ENCODE measurements at places on chromosomes 6 and 20. TPM values are rescaled to one million over a fixed set of nuclear protein-coding genes. Genes with fewer than 3 reads are reported as not detected.
A peak's percentile ranks its signal among the peaks of the same experiment; 100 is the strongest.

DNA sequence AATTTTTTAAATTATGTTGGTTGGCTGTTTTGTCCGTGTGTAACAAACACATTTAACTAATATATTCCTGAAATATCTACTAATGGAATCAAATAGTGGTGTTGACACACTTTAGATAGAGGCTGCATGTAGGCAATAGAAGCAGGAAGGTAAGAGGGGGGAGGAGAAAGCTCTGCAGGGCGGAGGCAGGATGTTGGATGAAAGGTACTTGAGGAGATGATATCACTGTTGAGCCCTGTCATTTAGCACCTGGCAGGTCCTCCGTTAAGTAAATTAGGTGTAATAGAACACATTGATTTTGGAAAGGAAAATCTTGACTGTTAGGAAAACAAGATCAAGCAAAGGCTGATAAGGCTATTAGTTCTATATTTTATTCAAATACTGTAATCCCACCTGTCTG, 618.7 kb downstream of the PKHD1 start:
- DNase-seq, result no peak

DNA sequence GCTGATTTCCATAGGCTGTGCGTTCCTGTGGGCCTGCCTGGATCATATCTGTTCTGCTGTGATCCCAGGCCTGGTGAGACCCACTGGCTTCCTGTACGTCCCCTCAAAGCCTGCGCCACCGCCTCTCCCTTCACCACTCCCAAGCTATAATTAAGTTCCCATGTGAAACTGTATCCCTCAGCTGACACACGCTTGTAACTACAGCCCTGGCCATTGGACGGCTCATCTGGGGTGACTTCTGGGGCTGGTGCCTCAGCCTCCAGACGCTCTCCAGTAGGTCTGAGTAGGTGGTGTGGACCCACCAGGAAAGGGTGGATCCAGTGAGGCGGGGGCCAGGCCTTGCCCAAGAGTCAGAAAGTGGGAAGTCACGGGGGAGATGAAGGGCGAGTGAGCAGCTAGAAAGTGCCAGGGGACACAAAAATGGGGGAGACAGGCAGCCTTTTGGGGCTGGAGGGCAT, 21.0 kb downstream of the PPARD start:
- DNase-seq, result no peak

- DNase-seq, result no peak
Measured at GRCh38 chr20:17966432-17967310, 1.9 kb downstream of the SNX5 start.

- peak; percentile 62 for DNase-seq
Measured at GRCh38 chr6:136921381-136921935, 643 bp upstream of the SLC35D3 start.

- no peak for DNase-seq
Measured at GRCh38 chr6:42696526-42697267, 25.7 kb downstream of the PRPH2 start.

DNA sequence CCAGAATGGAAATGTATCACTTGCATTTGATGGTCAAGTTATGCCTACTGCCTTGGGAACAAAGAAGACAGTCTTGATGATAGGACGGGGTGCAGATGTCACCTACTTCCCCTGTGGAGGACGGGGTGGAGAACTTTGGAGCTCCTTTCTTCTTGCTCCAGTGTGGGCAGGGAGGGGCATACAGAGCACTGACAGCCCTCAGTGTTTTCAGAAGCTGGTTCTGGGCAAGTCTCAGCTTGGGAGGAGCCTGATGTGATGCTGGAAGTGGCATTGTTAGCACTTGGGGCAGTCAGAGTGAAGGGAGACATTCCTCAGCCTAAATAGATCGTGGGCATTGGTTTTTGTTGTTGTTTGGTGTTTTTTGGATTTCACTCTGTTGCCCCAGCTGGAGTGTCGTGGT, 59.7 kb downstream of the SYNJ2 start:
- no peak for DNase-seq

GRCh38 chr6:162092816-162093502, 634.6 kb downstream of the PRKN start:
- DNase-seq, result no peak

DNA sequence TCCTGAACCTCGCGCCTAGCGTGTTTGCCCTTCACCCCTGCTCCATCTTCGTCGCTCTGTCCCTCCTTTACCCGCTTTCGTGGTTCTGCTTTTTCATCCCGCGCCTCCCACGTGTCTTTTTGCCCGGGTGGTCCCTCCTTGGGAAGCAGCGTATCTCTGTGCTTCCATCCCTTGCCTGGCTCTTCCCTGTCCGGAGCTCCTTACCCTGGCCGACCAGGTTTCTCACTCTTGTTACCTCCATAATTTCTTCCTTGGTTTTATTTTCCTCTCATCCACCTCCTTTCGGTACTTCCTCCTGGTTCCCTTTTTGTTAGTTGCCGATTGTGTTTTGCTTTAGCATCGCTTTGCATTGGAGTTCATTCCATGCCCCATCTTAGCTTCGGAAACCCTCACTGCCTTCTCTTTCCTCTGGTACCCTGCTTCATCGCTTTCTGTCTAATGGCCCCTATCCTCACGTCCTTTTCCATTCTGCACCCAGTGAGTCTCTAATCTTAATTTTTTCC, 735 bp downstream of the FAM135A start:
- no peak for DNase-seq

- DNase-seq, result no peak
Measured at GRCh38 chr6:101662111-101662897, 268.8 kb downstream of the GRIK2 start.

- DNase-seq, result no peak
Measured at GRCh38 chr6:88006557-88006956, 41.1 kb upstream of the SPACA1 start.

DNA sequence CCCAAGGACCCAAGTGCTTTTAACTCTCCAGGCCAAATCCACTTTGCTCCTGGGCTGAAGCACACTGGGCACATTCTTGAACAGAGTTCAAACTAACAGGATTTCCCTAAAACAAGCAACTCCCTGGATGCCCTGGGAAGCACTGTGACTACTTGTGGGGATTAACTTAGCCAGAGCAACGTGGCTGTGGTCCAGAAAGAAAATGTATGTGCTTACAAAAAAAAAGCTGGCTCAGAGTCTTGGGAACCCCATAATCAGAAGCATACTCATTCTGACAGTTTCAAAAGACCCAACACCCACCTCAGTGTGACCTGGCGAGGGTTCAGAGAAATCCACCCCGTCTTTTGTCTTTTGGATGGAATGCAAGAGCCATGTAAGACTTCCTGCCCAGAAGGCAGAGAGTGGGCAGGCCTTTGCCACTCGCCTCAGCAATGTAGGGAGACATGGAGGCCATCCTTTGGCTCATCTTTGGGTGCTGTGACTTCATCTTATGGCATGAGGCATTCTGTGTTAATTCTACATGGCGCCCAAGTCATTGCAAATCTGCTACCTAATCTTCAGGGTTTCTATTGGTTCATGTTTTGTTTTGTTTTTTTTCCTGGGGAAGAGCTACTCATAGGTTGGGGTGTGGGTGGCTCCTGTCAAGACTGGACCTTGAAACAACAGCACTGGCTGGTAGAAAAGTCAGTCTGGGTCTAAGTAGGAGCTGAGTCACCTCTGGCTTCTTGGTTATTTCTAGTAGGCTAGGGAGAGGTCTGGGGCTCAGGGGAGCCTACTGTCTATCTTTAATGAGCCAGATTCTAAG, 248.6 kb upstream of the SUPT3H start:
- DNase-seq, result no peak

Gene FAXC
- 52.5 TPM for total RNA-seq

Gene SDCBP2
- 89.5 TPM for total RNA-seq

Gene AKAP7
- 1.3 TPM for total RNA-seq

Gene ALDH8A1
- not detected for total RNA-seq
